ENCODE measurements at places on chromosomes 3 and 15.

DNA sequence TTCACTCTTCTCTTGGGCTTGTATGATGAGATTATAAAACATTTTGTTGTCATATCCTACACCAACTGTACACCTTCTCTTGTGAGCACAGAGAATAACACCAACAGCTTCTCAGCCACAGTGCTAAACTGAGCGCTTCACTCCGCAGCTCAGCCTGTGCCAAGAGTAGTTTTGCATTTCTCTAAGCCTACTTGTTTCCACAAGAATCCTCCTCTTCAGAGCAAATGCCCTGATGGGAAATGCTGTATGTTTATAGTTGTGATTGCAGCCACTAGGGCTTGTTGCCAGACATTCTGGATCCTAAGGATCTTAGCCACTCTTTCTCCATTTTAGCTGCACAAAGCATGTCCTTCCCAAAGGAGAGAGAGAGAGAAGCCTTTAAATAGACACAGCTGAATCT is 138.8 kb upstream of the PLXND1 start:
- DNase-seq: peak; percentile 56

DNA sequence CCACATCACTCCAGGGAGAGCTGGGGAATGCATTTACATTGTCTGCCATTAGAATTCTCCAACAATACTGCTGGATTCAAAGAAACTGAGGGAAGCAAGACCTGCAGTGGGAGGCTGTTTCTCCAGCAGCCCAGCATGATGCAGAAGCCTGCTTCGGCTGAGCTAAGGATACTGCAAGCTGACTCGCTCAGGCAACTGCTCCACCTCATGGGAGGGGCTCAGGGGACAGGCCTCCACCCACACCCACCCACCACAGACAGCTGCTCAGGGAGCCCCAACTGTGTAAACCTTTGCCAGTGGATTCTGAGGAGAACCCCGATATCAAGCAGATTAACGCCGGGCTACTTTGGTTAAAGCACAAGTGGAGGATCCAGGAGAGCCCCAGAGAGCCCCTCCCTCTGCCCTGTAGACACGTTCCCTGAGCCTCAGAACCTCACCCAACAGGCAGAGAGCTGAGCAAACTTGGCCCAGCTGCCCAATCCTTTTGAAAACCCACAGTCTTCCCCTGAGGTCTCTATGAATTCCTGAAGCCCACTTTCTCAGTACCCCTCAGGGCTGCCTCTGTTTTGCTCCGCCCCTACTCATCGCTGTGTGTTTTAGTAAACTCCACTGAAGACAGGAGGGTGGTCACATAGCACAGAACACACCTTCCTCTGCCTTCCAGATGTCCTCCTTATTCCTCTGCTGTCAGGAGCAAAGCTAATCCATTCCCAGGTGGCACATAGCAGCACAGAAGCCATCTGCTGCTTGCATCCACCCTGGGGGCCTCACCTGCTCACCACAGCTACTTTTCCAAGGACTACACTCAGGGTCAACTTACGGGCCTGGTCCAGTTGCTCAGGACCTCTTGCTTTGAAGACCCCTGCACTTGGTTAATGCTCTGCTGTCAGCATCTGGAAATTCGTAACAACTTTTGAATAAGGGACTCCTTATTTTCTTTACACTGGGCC is 269.0 kb downstream of the ABHD5 start:
- no peak for DNase-seq

DNA sequence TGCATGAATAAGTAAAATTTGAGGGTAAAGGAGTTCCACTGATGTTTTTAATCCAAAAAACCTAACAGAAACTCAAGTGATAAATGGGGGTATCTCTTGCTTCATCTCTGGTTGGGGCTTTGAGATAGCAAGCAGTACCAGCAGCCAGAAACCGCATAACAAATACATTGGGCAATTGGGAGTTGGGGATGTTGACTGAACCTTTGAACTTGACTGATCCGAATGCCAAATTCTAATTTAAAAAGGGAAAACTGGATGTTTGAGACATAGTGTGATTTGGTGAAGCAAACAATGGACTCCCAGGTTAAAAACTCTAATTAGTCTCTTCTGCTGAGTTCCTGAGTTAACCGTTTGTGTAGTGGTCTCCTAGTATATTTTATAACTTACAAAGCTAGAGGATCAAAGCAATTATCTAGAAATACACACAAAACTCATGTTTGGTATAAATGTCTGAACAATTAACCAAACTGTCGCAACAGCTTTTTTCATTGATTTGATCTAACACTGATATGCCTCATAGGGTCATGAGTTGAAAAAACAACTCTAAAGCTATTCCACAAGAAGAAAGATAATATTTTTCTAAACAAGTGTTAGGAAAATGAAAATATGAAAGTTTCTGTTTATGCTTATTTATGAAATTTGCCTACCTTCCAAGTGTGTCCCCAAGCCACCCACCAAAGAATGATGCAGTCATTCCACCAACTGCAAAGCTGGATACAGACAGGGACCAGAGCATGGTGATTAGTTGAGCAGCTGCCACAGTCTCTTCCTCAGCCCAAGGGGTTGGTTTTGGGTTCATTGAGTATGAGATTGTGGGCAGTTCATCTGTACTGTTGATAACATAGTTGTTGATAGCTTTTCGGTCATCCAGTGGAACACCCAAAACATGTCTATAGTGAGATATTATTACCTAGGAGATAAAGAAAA is 12.4 kb downstream of the SLC2A2 start:
- no peak for DNase-seq

GRCh38 chr15:67193223-67193990 is 61.1 kb downstream of the AAGAB start:
- DNase-seq: no peak

DNA sequence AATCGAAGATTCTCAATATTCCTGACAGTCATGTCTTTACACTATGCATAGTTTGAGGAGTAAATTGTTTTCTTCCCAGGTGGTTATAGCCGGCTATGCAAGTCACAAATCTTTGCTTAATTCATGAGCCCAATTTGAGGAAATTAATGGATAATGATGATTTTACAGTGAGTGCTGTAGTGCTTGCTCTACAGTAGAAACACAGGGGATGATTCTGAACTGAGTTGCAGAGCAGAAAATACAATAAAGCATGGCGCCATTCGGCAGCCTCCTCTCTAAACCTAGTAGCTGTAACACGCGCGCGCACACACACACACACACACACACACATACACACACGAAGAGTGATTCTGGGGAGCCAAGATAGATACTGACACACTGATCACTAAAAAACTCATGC is 181.7 kb upstream of the DPH6 start:
- no peak for DNase-seq

- peak; percentile 30 for DNase-seq
Measured at GRCh38 chr3:116188231-116188785, 257.0 kb downstream of the LSAMP start.

DNA sequence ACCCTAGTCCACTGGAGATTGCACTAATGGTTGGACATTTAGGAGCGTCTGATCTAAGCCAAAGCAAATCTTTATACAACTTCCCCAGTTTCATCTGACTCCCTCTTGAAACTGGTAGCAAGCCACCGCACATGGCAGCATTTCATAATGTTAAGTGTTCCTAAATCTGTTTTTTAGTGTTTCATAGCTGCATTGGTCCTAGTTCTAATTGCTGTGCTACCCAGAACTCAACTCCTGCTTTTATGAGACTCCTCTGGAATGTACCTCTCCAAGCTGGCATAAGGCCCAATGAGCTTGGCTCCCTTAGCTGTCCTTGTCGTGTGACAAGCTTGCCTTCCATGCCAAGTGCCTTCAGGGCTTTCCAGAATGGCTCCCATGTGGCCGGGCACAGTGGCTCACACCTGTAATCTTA is 65.3 kb upstream of the FLNB start:
- no peak for DNase-seq

DNA sequence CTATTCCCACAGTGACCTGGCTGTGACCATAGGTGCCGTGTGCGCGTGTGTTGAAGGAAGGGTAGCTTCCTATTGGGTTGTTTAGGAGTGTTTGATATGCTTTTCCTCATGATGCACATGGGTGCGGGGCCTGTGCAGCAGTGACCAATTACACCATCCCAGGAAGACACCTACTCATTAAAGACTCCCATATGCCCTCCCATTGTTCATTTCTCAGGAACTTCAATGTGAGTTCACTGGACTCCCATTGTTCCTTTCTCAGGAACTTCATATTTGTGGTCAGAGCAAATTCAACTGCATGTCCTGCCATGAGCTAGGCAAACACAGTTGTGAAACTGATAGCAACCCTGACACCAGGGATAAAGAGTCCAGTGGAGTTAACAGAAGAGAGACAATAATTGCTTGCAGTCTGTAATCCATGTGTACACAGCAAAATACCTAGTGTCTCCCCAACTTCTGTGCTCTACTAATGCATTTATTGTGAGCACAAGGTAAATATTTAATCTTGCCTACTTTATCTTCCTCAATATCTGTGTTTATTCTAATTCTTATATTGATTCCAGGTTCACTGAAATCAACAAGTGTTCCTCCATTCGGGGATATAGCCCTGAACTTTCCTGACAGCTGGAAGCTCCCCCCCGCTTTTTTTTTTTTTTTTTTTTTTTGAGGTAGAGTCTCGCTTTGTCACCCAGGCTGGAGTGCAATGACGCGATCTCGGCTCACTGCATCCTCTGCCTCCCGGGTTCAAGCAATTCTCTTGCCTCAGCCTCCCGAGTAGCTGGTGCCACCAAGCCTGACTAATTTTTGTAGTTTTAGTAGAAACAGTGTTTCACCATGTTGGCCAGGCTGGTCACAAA is 57.5 kb upstream of the GCNT3 start:
- DNase-seq: peak; percentile 19

- DNase-seq: peak; percentile 98
Measured at GRCh38 chr3:15768421-15769255, 29.1 kb downstream of the ANKRD28 start.

- DNase-seq: no peak
Measured at GRCh38 chr3:129002573-129003569, 1.8 kb downstream of the EFCC1 start.

- DNase-seq: no peak
Measured at GRCh38 chr3:157113832-157114505, 46.0 kb downstream of the CCNL1 start.

- no peak for DNase-seq
Measured at GRCh38 chr3:13583251-13584180, 34.6 kb downstream of the FBLN2 start.

DNA sequence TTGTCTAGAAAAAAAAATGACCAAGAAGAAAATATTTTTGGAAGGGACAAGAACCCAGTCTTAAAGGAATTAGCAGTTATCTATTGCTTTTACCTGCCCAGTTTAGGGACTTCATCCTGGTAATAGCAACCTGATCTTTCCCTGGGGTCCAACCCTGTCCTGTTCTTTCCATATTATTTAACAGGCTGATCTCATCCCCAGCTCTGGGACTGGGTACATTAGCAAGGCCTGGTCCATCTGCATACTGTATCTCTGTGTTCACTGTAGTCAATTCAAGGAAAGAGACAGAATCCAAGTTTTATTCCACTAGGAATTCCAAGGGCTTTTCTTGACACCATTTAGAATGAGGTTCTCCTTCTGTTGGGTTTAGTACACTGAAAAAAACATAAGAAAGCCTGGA is 191.7 kb upstream of the GADL1 start:
- no peak for DNase-seq

GRCh38 chr15:59531066-59531675 is 80.4 kb upstream of the GCNT3 start:
- no peak for DNase-seq

- no peak for DNase-seq
Measured at GRCh38 chr3:46112296-46112695, 85.0 kb upstream of the XCR1 start.
